Ecto neural progenitor cell (in vitro differentiated cells): ENCODE measurements at places on chromosomes 1 and 21.

DNA sequence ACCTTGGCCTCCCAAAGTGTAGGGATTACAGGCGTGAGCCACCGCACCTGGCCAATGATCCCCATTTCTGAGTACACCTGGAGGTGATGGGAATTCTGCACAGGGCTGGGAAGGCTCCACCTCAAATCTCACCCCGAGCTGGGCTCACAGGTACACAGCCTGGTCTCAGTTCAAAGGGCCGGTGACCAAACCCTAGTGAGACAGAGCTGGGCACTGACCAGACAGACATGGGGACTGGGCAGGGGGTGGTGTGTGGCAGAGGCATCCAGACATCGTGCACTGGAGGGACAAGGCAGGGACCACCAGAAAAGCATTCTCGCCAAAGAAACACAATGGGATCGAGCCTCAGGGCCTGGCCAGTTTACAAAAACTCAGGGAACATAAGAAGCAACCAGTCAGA, 17.2 kb downstream of the LSS start:
- no peak for DNase-seq

GRCh38 chr1:19567041-19567440, 77.1 kb upstream of the NBL1 start:
- DNase-seq: no peak

- no peak for DNase-seq
Measured at GRCh38 chr1:228752258-228752657, 17.0 kb downstream of the RHOU start.

- no peak for DNase-seq
Measured at GRCh38 chr1:92752719-92753118, 32.2 kb downstream of the EVI5 start.

GRCh38 chr1:101313356-101313755, 76.5 kb downstream of the S1PR1 start:
- DNase-seq: no peak

- DNase-seq: no peak
Measured at GRCh38 chr1:211495584-211495983, 3.6 kb upstream of the RD3 start.

DNA sequence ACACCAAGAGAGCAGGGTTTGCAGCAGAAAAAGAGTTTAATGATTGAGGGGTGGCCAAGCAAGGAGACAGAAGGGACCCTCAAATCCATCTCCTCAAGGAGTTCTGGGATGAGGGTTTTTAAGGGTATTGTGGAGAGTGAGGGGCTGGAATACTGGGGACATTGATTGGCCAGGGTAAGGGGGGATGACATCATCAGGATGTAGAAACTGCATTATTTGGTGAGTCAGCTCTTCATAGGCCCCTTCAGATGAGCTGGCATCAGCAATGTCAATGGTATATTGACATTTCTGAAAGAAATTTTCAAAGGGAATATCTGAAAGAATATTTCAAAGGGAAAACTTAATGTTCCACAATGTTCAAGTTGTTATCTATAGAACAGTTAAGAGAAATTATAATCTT, 168.1 kb upstream of the SNX7 start:
- DNase-seq: no peak

DNA sequence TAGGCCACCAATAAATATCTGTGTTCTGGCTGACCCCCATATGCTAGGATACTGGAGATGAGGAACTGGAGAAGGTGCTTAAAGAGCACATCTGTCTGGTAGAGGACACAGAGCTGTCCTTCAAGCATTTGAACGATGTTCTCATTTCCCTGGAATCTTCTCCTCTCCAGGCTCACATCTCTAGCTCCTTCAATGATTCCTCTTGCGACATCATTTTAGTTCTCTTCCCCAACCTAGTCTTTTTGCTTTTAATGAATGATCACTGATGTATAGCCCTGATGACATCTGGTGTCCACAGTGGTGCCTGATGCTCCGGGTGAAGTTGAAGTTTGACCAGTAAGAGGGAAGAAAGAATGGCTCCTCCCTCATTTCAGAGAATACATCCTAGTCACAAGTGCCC, 80.8 kb upstream of the UBE2U start:
- no peak for DNase-seq

- DNase-seq: no peak
Measured at GRCh38 chr1:222096883-222097282, 355.0 kb upstream of the DUSP10 start.

DNA sequence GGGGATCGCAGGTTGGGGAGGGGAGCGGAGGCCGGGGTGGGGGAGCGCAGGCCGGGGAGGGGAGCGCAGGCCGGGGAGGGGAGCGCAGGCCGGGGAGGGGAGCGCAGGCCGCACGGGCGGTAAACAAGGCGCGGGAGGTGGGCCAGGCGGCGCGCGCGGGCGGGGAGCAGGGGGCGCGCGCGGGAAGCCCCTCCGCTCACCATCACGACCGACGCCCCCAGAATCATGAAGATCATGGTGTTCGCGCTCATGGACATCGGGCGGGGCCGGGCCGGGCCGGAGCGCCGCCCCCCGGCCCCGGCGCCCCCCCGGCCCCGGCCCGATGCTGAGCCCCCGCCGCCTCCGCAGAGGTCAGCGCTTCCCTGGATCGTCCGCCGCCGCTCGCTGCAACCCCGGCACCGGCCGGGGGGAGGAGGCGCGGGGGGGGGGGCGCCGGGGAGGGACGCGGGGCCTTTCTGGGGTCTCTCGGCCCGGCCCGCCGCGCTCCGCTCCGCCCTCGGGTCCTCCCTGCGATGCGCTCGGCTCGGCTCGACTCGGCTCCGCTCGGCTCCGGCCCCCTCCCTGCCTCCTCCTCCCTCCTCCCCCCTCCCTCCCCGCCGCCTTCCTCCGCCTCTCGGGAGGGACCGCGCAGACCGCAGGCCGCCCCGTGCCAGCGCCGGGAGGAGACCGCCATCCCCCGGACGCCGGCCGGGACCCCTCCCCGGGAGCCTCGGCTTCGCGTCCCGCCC, at the start of gene TMEM240:
Gene TMEM240 (minus strand): TSS at position 535 of the 728 bp plus-strand sequence. CDS start 278 bp downstream, at position 257.
- peak; percentile 90 for DNase-seq

- DNase-seq: peak; percentile 81
Measured at GRCh38 chr1:17119076-17119772, at the start of gene PADI2. Gene PADI2 (minus strand): TSS chr1:17119451. CDS start chr1:17119371, 80 bp downstream.

DNA sequence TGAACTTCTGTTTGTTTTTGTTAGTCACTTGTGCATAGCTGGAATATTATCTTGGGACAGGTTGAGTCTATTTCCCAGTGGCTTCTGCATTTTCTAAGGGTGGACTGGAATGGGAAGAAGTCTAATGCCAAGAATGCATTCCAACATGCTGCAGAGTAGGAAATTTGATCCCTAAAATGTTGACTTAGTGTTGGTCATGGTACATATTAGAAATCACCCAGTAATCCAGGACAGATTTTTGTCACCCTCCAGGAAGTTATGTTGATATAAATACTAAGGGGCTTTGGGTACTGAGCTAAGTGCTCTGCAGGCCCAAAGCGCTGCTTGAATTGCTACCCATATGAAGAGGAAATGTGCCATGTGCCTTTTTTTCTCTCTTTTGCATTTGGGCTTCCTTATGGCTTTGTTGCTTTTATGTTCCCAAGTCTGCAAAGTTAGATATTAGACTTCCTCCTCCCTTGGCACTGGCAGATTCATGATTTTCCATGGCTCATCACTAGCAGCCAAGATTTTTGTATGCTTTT, 10.0 kb downstream of the ARID1A start:
- no peak for DNase-seq

DNA sequence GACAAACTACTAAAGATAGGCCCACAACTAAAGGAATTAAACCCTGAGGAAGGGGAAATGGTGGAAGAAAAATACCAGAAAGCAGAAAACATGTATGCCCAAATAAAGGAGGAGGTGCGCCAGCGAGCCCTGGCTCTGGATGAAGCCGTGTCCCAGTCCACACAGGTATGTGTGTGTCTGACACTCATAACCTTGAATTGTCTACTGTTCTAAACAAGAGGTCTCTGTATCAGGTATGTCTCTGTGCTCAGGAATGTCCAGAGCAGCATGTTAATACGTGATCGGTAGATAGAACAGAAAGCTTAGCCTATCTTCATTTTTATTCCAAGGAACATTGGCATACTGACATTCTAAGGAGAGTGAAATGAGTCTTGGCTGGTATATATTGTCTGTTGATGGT, 55.8 kb upstream of the BMP8A start:
- no peak for DNase-seq

- no peak for DNase-seq
Measured at GRCh38 chr1:165912638-165913037, 85.2 kb downstream of the UCK2 start.

- DNase-seq: no peak
Measured at GRCh38 chr1:61241973-61242381, 159.6 kb downstream of the NFIA start.

DNA sequence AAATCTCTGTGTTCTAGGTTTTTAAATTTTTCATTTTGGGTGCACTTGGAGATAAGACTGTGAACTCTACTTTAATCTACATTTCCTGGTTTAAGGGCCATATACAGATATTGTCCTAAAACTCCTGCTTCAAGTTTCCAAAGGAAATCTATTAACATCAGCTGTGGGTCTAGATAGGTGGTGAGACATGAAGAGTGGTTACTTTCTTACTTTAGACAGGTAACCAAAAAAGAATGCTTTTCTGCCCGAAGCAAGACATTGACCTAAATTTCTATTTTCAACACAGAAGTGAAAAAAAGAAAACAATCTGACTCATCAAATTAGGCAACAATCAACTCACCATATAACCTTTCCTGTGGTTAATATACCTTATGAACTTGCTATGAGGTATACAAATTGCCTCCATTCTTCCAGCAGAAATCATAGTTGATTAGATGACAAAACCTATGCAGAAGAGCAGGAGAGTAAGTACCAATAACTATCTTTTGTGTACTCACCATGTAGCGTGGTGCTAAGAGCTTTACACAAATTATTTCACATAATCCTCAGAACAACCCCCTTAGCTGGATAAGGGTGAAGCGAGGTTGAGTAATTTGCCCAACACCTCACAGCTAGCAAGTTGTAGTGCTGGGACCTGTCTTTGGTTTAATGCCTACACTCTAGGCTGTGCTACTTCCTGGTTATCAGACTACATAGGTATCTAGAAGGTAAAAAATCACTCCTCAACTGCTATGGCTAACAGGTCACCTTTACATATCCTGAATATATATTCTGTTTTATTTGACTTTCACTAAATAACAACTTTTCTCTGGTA, 23.4 kb upstream of the PTPN14 start:
- no peak for DNase-seq

DNA sequence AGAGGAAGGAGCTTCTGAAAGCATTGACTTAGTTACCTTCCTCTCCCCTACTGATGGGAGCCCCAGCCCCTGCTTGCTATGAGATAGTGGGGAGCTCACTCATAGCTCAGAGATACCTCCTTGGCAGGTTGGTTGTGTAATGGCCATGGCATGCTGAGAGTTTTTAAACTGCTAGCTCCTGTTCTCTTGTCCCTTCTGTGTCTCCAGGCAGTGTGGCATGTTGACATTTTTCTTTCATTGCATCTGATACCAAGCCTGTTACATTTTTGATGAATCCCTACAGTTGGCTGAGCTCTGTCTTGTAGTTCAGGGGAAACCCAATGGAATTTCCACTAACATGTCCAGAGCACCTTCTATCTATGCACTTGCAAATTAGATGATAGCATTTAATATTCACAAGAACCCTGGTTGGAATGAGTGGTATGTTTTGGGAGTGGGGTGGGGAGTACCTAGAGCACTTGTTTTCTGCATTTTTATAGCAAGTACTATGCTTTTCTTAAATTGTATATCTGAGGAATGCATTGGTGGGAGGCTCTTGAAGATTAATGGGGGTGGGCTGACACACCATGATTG, 39.1 kb upstream of the EFCAB14 start:
- no peak for DNase-seq

DNA sequence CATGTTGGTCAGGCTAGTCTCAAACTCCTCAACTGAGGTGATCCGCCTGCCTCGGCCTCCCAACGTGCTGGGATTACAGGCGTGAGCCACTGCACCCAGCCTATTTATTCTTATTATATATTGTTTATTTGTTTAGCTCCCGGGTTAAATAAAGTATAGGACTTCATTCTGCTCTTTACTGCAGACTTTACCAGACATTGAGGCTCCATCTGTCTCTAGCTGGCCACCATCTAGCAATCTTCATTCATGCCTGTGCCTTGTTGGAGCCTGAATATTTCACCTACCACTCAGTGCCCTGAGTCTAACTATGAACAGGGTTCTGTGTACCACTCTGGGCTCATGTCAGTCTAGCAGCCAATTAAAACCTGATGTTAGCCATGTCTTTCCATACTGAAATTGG, 2.1 kb upstream of the DDAH1 start:
- no peak for DNase-seq

GRCh38 chr1:109193653-109194590, 19.8 kb upstream of the SARS1 start:
- DNase-seq: peak; percentile 61

DNA sequence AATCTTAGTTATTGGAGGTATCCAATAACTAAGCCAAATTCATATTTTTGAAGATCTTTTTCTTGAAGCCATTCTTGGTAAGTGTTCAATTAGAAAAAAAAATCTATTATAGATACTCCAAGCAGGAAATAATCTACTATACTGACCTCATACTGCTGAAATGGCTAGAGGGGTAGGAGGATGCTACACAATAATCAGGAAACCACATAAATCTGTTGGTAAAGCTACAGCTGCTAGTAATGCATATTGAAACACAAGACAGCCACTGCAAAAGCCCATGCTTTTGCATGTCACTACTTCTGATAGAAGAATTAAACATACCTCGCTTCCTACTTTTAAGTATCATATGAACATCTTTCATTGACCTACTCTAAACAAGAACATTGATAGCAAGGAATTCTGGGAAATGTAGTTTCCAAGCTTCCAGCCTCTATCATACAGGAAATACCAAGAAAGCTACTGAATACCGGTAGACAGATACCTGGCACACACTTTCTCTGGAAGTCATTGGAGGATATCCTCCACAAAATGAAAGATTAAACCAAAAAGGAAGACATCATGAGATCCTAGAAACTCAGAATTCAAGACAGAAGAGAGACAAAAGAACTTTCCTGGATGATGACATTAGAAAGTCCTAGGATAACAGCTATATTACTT, 103.0 kb upstream of the VAV3 start:
- DNase-seq: no peak

- no peak for DNase-seq
Measured at GRCh38 chr1:9900142-9901043, 9.7 kb downstream of the CTNNBIP1 start.

- DNase-seq: no peak
Measured at GRCh38 chr1:50109647-50110075, 941 bp downstream of the ELAVL4 start.

DNA sequence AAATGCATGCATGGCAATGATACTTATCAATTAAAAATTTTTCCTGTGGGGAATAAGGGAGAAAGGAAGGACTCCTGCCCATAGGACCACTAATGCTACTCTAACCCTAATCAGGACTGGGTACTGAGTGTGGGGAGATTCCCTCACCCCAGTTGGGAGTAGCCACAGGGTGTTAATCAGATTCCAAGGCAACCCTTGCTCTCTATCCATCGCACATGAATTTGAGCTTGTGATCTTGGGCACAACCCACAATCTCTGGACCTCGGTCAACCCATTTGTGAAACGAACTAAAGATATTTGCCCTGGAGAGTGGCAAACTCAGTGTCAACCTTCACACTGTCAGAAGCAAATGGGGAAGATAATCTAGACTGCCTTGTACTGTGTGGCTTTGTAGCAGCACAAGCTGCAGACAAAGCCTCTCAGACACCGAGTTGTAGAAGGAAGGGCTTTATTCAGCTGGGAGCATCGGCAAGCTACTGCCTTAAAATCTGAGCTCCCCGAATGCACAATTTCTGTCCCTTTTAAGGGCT, 69.5 kb downstream of the SERINC2 start:
- no peak for DNase-seq

GRCh38 chr1:244341455-244342450, 110.0 kb downstream of the ADSS2 start:
- peak; percentile 39 for DNase-seq

- no peak for DNase-seq
Measured at GRCh38 chr1:94776474-94776873, 43.7 kb upstream of the SLC44A3 start.

- no peak for DNase-seq
Measured at GRCh38 chr1:79895573-79895972, 889.0 kb upstream of the ADGRL4 start.
